ENCODE measurements at places on chromosomes 12 and 14.

- DNase-seq: no peak
These were observed 477.5 kb downstream of the RMST start for GRCh38 chr12:97940105-97940504.

DNA sequence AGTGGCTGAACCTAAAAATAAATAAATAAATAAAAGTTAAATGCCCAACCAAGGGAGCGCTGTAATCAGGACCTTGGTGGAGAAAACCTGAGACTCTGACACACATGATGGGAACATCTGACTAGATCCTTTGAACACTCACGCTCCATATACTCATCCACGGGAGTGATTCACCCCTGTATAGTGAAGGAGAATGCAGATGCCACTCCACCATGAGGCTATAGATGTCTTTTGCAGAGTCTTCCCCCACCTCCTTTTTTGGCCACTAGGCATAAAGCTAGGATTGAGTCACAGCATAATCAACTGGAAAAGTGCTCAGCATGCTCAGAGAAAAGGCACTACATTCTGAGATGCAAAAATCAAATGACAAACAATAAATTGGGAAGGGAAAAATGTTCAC lies 19.0 kb downstream of the ADAM20 start:
- no peak for DNase-seq

DNA sequence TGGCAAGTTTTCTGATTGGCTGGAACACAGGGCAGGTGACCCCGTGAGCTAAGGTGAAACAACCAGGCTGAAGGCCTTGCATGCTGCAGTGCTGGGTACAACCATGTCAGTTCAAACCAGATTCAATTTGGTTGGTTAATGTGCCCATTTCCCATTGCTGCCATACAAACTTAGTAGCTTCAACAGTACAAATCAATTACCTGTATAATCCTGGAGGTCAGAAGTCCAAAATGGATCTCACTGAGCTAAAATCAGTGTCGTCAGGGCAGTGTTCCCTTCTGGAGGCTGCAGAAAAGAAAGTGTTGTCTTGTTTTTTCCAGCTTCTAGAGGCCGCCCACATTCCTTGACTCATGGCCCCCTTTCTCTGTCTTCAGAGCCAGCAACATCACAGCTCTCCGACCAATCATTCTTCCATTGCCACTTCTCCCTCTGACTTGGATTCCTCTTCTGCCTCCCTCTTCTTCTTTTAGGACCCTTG lies 221.7 kb downstream of the ZFP36L1 start:
- DNase-seq: no peak

DNA sequence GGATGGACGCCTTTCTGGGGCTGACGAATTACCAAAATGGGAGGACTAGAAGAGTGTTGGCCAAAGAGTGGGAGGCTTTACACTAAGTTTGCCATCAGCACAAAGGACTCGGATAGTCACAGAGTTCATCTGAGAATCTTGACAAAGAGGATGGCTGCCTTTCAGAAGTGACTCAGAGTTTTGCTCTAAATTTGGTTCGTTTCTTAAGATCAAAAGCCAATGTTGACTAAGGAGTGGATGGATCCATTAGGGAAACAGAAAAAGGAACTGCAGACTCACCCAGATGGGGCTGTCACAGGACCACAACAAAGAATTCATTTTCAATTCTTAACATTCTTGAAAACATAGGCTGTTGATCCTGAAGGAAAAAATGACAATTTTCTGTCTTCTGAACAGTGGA lies 81.3 kb upstream of the DUSP6 start:
- no peak for DNase-seq

DNA sequence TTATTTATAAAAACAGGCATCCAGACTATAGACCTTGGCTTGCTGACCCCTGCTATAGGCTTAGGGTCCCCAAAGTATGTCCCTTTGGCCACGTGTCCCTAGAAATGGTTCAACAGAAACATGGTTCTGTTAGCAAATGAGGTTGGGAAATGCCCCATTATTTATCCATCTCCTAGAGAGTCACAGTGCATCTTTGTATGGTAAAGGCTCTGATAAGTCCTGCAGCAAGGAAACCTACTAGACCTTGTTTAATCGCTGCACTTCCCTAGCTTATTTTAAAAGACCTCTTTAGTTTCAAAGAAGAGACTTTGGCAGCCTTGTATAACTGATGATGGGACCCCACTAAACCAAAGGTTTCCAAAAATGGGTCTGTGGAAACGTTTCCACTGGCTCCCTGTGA lies 471.5 kb downstream of the MED13L start:
- no peak for DNase-seq

DNA sequence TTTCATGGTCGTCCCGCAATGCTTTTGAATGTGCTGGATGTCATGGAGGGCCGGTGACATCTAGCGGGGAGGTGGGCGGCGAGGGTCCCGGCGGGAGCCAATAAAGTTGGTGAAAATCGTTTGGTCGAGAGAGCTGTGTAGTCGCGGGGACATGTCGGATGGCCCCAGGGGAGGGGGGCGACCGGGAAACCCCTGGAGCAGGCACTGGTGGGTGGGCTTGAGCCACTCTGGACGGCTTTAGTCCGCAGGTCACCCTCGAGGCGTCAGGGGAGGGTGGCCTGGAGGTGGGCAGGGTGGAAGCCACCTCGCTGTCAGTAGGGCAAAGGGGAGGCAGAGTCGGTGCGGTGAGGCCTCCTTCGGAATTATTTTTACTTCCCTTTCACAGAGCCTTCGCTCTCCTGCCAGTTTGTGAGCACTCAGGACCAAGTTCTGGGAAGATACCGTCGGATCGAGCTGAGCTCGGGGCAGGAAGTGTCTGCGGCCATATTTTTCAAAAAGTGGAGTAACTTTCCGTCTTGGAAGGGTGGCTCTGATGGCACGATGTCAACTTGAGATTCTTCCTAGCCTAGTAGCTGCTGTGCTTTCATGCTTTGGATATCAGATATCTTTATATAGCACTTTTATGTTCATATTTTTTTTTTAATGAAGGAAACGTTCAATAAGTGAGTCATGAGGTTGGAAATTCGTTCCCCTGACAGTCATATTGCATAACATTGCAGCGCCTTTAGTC lies 28.2 kb downstream of the WBP11 start:
- DNase-seq: no peak

GRCh38 chr12:90013409-90013808 lies 304.8 kb upstream of the ATP2B1 start:
- DNase-seq: no peak

GRCh38 chr12:113796852-113797534 lies 169.1 kb downstream of the RBM19 start:
- no peak for DNase-seq

DNA sequence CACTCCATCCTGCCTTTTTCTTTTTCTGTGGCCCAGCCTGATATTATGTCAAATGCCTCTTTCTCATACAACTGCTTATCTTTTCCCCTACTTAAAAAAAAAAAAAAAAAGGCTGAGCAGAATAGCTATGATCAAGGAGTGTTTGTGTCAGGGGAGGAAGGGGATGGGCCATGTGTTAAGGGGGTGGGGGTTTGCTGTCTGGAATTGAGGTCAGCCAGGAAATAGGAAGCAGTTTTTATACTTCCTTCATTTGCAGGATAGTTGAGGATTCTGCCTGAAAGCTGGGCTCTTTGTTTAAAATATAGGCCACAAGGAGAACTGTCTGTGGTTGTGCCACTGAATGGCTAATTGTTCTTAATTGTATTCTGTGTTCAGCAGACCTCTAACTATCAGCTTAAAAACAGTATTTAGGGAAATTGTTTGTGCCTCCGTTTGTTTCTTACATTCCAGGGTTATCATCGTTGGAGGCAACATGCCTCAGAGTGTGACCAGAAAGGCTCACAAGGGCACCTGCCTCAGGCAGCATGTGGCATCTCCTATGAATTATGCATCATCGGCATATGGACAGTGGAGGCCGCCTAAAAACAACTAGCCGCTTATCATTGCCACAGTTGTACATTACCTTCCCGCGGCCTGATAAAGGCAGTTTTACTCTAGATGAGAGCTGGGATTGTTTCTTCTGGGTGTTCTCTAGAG lies 96.0 kb downstream of the SRGAP1 start:
- DNase-seq: no peak

DNA sequence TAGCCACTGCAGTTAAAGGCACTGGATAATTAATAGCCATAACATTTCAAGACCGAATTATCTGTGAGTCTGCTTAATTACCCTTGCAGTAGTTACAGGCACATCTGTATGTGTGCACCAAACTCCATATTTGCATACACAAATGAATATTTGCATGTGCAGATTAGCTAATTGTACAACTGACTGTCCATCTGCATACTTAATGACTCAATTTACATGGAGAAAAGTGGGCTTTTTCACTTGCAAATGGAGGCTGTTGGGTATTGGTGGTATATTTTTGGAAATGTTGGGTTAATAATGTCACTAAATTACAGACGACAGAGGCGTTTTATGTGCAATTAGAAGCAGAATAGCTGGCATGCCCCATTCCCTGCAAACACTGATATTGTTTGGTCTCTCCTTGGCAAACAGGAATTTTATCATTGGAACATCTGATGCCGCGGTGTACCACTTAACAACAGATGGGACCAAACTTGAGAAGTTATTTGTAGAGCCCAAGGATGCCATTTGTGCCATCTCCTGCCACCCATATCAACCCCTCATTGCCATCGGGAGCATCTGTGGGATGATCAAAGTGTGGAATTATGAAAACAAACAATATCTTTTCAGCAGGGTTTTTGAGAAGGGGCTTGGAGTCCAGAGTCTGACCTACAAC lies 39.6 kb downstream of the CFAP251 start:
- DNase-seq: no peak

- no peak for DNase-seq
These were observed 235.9 kb downstream of the CPNE8 start for GRCh38 chr12:38669530-38669929.

GRCh38 chr12:10012630-10013330 lies 2.4 kb downstream of the CLEC12B start:
- DNase-seq: no peak

DNA sequence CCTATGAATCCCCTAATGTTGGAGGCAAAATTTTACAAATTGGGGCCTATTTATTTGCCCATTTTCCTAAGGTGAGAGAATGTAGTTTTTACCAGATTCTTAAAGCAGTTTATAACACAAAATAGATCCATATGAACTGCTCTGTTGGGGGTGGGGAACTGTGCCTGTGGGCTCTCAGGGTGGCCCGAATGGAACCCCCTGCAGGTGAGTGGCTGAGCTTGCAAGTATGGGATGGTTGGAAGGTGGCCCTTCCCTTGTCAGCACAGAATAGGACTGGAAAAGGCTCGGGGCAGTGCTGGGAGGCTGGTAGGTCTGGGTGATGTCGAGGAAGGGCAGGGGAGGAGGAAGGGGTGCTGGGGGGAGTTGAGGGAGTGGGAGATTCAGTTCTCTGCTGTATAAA lies 4.9 kb downstream of the VSX2 start:
- no peak for DNase-seq
